ENCODE measurements at places on chromosomes 11 and 22.

GRCh38 chr22:27512283-27512761, 289.2 kb downstream of the MN1 start:
- DNase-seq, result peak; percentile 9

GRCh38 chr11:130897262-130898182, 18.8 kb downstream of the SNX19 start:
- no peak for DNase-seq

GRCh38 chr22:27719036-27719347, 82.6 kb downstream of the MN1 start:
- no peak for DNase-seq

DNA sequence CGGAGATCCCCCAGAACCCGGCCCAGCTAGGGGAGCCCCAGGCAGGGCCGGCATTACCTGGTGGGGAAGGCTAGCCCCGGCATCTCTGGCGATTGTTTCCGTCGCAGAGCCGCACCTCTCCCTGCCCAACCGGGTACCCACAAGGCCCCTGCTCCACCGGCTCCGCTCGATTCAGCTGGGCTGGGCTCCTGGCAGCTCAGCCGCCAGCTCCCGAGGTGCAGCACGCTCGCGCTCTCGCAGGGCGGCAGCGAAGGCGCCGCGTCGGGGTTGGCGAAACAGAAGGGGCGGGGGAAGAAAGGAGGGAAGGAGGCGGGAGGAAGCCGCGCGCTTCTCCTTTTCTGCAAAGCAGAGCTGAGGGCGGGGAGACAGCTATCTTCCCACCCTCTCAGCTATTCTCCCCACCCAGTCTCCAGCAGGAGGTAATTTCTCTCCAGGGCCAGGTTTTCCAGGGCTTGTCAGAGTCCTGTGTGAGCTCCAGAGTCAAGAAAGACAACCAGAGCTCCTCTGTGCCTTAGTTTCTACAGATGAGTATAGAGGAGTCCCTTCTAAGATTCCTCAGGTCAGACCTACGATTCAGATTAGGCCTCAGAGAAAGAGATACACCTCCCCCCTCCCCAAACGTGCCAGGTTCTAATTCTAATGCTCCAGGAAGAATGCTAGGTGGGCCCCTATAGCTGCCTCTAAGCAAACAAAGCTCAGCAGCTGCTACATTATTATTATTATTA, 62.0 kb downstream of the PAK1 start:
- peak; percentile 94 for DNase-seq

DNA sequence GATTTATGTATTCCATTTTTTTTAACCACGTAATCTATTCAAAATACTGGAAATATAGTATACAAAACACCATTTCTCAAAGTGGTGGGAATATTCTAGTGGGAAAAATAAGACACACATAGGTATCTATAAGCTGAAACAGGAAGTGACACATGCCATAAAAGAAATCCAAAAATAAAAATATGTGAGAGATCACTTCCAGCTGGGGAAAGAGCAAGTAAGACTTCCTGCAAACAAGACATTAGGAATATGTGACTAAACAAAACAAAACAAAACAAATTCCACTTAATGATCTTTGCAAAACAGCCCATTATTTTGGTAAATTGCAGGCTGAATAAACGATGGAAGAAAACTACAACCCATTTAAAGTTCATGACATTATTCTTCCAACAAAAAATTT, 107.3 kb upstream of the CEP126 start:
- DNase-seq, result no peak

- DNase-seq, result no peak
Observed at GRCh38 chr11:106381895-106382294, 304.4 kb downstream of the AASDHPPT start.

- no peak for DNase-seq
Observed at GRCh38 chr11:873706-874105, 31.1 kb downstream of the TSPAN4 start.

DNA sequence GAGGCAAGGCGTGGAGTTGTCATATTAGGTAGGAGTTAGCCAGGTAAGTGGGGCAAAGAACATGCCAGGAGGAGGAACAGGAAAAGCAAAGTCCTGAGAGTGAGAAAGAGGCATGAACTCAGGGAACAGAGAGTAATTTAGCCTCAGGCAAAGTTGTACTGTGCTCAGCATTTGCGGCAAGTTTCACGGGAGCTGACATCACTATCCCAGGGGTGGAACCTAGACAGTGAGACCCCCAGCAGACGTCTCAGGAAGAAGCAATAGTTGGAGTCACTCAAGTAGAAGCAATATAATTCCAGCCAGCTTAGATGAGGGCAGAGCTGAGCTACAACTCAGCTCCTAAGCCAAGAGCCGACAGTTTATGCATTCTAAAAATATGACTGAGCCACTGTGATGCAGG, 426.0 kb upstream of the ISX start:
- no peak for DNase-seq

- no peak for DNase-seq
Observed at GRCh38 chr22:21920341-21921183, 32.1 kb downstream of the PPM1F start.

DNA sequence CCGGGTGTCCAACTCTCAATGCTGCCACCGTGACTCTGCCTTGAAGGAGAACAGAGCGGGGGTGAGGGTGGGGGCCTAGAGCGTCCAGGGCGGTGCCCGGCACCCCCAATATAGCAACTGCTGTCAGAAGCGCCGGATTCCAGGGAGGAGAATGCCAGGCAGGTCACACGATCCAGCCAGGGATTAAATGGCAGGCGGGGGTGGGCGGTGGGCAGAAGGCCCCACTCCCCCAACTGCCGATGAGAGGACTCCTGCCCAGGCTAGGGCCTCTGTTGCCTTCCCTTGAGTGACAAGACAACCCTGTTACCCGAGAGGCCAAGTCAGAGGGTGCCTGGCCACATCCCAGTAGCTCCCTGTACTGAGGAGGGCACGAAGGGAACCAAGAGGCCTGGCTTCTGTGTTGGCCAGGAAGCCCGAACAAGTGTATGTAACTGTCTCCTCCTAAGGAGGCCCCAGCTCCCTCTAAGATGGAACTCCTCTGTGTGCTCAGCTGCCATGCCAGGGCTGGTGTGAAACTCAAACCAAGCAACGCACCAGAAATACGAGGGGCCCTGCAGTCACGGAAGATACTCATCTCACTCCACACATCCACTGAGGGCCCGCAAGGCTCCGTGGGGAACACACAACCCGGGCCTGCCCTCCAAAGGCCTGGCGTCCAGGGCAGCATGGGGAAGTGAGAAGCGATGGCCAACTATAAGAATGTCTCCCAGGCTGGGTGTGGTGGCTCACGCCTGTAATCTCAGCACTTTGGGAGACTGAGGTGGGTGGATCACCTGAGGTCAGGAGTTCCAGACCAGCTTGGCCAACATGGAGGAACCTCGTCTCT, 3.0 kb downstream of the PACSIN3 start:
- no peak for DNase-seq

GRCh38 chr22:46706060-46706459, 32.0 kb downstream of the CERK start:
- DNase-seq, result no peak

GRCh38 chr11:1083621-1084551, 9.2 kb downstream of the MUC2 start:
- no peak for DNase-seq

GRCh38 chr11:9858822-9859221, 194.9 kb downstream of the SWAP70 start:
- peak; percentile 29 for DNase-seq

- no peak for DNase-seq
Observed at GRCh38 chr11:12469451-12469850, 92.1 kb downstream of the PARVA start.

- DNase-seq, result no peak
Observed at GRCh38 chr11:129451524-129451923, 75.9 kb downstream of the BARX2 start.

GRCh38 chr11:3903207-3903896, 47.9 kb downstream of the STIM1 start:
- DNase-seq, result no peak

DNA sequence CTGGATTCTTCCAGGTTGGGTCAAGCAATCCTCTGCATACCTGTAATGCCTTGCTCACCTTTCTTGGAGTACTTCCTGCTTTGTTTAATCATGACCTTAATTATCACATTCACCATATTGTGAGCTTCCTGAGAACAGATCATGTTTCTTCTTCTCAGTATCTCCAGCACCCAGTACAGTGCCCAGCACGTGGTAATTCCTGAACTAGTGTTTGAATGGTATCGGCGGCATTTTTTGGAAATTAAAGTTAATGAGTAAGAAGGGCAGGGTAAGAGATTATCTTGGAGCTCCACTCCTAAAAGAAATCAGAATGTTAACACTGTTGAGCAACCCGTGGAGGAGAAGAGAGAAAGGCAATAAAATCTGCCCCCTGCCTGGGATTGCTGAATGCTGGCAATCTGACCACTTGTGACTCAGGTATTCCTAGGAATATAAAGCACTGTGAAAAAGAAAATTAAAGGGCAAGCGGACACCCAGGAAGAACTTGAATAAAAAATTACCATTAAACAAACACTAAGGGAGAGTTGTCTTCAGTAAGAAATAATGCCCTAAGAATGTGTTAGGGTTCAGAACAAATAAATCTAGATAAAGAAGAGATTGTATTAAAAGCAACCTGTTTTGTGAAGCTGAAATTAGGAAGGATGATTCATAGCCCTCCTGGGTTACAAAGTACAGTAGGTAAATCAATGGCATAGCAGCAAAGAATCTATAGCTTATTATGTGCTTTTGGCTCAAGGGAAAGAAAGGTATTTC, 92.9 kb downstream of the PDHX start:
- DNase-seq, result no peak

GRCh38 chr22:22714600-22715335, 70.4 kb downstream of the GGTLC2 start:
- DNase-seq, result no peak

DNA sequence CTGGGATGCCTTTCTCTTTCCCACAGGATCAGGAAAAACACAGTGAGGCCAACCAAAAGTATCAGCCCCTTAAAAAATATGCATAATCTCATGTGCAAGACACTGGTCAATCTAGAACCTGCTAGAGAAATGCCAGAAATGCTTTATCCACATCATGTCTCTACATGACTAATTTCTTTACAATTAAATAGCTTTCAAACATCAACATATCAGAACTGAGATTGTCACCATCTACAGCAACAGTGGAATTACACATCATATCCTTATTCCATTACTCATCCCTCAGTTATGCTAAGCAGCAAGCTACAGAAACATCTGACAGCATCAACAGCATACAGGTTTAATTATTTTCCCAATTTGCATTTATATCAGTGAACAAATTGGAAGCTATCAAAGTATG, 78.8 kb downstream of the DDIAS start:
- no peak for DNase-seq

DNA sequence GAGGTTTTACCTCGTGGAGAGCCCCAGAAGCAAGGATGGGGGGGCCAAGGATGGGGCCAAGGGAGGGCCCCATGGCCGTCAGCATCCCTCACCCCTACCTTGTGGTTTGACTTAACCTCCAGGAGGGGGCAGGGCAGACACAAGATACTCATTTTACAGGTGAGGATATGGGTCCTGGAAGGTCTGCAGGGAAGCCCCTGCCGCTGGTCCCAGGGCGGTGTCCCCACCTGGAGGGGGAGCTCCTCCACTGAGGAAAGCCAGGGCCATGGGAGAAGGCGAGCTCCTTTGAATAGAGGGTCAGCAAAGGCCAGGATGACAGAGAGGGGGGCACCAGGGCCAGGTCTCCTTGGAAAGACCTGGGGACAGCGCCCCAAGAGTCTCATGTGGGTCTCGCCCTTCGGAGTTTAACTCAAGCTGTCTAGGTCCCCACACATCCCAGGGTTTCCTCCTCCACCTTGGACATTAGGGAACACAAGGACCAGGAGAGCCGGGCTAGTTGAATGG, 5.9 kb upstream of the ADORA2A start:
- no peak for DNase-seq

- DNase-seq, result no peak
Observed at GRCh38 chr11:106152824-106153223, 75.4 kb downstream of the AASDHPPT start.

DNA sequence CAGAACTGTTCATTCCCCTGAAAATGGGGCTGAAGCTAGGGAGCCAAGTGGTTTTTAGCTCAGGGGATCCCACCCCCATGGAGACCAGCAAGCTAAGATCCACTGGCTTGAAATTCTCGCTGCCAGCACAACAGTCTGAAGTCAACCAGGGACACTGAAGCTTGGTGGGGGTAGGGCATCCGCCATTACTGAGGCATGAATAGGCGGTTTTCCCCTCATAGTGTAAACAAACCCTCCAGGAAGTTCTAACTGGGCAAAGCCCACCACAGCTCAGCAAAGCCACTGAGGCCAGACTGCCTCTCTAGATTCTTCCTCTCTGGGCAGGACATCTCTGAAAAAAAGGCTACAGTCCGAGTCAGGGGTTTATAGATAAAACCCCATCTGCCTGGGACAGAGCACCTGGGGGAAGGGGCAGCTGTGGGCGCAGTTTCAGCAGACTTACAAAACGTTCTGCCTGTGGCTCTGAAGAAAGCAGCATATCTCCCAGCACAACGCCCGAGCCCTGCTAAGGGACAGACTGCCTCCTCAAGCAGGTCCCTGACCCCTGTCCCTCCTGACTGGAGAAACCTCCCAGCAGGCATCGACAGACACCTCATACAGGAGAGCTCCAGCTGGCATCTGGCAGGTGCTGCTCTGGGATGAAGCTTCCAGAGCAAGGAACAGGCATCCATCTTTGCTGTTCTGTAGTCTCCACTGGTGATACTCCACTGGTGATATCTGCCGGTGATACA, 32.7 kb downstream of the GAB4 start:
- no peak for DNase-seq

DNA sequence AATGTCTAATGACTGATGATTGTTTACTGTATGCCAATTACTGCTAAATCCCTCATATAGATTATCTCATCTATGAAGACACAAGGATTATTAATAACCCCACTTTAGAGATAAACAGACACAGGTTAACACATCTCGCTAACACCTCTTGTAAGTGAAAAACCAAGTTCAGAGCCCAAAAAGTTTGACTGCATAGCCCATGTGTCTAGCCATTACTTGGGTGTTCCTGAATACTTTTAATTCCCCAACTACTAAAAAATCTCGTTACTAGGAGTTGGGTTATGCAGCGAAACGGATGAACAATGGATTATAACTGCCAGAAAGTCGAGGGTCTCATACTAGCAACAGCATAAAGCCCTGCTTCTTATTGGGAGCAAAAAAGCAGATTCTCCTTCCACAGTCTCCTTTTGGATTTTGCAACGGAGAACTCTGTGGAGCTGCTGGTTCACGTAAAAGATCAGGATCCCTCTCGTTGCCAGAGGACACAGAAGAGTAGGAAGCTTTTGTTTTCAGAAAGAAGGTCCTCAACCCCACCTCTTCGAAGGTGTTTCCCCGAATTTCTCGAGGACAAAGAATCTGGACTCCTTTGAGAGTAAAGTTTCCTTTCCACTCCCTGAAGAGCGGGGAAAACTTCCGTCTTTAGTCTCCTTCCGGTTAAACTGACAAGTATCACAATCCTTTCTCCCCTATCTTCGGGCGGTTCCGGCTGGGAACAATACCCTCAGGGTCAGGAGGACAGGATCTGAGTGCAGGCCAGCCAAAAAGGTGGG, 979 bp downstream of the ZBED5 start:
- DNase-seq, result no peak
